ENCODE measurements at places on chromosomes 16 and 17.

DNA sequence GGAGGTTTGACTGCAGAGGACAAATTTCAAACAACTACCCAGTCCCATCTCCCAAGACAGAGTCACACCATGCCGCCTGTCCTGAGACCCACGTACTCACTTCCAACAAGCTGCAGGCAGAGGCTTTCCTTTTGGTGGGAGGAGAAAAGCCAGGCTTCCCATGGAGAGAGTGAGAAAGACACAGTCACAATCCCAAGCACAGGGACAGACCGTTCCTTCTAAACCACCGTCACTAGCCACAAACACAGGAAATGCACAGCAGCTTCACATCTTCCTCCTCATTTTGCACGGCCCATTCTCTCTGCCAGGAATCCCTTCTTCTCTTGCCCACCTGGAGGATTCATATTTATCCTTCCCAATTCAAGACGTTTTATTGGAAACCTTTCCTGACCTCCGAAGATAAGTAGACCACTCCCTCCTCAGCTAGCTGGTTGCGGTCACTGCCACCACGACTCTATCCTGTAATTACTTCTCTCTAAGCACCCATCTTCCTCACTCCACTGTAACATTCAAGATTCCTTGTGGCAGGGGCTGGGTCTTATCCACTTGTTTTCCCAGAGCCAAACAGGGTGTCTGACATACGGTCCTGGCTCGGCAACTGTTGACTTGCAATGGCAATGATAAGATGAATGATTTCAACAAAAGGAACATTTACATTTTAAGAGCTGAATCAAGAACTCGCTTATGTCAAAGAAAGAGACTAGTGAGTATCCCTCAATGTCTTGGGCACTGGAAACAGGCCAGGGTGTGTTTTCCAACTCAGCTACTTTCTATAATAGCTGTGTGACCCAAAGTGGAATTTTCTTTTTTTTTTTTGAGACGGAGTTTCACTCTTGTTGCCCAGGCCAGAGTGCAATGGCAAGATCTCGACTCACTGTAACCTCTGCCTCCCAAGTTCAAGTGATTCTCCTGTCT is 87.6 kb downstream of the XYLT1 start:
- DNase-seq: no peak

- DNase-seq: no peak
Measured at GRCh38 chr16:19837984-19838707, 46.5 kb downstream of the GPRC5B start.

DNA sequence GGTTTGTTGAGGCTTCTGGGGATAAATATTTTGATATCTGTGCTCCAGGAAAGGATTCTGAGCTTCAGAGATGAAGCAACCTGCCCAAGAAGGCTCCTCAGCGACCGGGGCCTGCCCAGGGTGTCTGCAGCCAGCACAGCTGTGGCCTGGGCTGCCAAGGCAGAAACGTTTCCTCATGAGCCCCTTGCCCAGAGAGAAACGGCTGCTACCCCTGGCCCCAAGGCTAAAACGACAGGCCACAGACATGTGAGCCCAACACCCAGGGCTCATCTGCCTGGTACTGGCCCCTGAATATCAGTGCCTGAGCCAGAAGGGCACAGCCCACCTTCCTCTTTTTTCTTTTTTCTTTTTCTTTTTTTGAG is 45.4 kb upstream of the RASD1 start:
- DNase-seq: no peak

- DNase-seq: no peak
Measured at GRCh38 chr16:17585449-17586074, 114.8 kb upstream of the XYLT1 start.

DNA sequence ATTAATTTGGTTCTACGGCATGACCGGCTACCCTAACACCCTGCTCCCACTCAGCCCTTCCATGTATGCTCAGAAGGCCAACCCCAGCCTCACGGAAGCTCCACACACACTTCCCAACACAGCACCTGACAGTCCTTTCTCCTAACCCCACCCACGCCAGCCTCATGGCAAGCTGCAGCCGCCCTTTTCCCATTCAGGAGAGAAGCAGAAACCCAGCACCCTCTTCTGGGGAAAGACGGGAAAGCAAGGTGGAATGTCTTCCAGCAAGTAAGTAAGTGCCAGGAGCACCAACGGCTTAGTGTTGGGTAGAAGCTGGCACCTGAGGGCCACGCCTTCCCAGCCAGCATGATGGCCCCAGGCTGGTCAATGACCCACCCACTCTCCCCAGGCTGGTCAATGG is 32.1 kb downstream of the ABR start:
- DNase-seq: peak; percentile 56

GRCh38 chr17:39261286-39261685 is 35.5 kb upstream of the STAC2 start:
- DNase-seq: no peak

DNA sequence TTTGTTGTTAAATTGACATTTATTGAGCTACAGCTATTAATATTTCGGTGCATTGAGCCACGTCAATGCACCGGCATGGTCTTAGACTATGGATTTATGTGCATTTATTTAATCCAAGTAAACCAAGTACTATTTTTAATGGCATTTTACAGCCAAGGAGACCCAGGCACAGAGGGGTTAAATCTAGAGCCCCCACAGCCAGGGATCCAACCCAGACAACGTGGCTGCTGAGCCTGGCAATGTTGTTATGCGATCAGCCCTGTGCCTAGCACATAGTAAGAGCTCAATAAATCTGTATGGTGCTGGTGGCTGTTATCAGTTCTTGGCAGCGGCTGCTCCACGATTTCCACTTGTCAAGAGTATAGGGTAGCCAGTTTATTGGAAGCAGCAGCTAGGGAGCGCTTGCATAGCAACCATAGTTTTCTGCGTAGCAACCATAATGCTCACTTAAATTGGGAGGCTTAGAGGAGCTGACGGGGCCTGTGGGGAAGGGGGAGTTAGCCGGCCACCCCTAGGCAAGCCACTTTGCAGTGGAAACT is 541 bp upstream of the RBBP6 start:
- DNase-seq: no peak

DNA sequence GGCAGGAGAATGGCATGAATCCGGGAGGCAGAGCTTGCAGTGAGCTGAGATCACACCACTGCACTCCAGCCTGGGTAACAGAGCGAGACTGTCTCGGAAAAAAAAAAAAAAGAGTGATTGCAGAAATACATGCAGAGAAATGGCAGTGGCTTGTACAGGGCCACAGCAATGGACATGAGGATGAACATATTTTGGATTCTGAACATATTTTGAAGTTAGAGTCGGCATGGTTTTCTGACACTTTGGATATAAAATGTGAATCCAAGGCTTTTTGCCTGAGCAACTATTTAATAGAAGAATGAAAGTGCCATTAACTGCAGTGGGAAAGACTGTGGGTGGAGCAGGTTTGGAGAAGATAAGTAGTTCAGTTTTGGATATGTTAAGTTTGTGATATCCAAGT is 35.8 kb downstream of the CPD start:
- DNase-seq: no peak

- no peak for DNase-seq
Measured at GRCh38 chr17:27631411-27631760, 398 bp downstream of the LGALS9 start.

DNA sequence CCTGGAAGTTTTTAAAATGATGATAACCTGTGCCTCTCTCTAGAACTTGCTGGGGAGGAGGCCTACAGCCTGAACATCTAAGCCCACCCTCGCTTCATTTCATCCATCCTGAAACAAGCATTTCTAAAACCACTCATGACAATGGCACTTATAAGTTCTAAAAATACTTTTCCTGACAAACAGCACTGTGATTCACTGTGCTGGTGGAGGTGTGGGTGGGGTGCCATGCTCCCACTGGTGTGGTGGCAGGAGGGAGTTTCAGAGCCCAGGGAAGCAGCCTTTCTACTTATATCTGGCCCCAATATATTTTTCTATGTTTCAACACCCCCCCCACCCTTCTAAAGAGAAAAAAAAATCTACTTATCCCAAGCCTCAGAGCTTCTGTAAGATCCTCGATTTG is 52.6 kb downstream of the RAB11FIP4 start:
- DNase-seq: no peak

DNA sequence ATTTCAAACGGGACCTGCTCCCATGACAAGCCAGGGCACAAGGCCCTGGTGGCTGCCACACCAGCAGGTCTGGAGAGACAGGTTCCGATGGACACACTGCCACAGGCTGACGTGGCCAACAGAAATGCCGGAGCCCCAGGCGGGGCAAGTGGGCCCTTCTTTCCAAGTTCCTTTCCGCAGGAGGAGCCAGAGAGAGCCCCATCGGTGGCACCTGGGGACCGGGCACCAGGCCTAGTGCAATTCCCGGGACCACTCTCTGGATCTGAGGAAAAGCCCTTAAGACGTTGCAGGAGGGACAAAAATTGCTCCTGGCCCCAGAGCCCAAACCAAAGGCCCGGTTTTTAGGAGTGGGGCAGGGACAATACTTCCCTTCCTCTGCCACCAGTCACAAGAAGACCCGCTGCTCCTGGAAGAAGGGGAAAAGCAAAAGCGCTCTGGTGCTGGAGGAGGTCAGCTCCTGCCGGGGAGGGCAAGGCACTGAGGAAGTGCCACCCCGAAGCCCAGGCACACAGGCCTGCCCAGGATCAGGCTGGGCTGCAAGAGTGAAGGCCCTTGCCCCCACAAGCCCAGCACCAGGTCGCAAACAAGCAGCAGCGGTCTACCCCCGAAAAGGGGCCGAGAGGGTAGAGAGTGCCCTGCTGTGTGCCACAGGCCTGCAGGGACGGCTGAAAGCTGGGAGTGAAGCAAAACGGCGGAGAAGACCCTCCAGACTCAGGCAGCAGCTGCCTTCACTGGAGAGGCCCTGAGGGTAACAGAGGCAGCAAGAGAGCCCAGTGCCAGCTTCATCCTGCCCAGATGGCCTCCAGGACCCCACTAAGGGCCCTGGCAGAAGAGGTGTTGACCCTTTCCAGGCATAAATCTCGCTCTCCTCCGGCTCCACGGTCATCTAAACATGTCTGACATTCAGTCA is 29.1 kb downstream of the MAP1LC3B start:
- no peak for DNase-seq

GRCh38 chr16:81266680-81267095 is 28.2 kb downstream of the BCO1 start:
- no peak for DNase-seq

DNA sequence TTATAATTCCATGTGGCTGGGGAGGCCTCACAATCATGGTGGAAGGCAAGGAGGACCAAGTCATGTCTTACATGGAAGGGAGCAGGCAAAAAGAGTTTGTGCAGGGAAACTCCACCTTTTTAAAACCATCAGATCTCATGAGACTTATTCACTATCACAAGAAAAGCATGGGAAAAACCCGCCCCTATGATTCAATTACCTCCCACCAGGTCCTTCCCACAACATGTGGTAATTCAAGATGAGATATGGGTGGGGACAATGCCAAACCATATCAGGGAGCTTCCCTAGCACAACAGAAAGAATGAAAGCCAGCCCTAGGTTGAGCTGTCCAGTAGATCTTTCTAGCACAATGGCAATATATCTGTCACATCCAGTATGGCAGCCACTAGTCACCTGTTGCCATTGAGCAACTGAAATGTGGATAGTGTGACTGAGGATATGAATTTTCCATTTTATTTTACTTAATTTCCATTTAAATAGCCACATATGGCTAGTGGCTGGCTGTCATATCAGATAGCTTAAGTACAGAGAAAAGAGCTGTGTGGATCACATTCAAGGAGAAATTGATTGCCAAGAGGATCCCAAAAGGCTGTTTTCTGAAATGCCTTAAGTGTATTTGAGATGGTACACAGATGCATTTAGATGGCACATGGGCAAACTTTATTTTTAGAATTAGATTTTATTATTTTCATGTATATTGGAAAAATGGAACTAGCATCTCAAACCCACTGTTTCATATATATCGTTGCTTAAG is 273.0 kb downstream of the GRIN2A start:
- DNase-seq: no peak

DNA sequence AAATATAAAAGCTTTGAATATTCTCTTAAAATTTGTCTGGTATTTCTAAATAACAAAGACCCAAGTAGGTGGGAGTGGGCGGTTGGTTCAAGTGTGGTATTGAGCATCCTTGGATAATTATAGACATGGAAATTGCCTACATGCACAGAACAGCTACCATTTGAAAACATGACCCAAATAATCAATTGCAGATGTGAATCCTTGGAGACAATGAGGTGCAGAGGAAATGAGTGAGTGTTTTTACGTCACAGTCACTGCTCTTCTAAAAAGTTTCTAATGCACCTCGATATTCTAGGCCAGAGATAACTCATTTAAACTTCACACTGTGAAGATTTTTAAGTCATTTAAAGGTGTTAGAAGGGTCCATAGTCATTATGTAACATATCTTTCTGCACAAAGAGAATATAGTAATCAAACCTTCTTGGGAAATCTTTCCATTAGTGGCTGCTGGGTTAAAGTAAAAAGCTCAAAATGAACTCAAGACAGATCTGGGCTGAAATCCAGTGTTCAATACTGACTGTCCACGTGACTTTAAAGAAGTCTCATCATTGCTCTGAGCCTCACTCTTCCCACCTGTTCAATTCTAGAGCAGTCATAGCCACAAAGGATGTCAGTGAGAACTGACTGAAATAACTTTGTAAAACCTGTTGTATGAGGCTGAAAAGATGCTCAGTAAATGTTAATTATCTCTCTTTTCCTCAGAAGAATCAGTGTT is 144.5 kb downstream of the CDH11 start:
- DNase-seq: no peak

DNA sequence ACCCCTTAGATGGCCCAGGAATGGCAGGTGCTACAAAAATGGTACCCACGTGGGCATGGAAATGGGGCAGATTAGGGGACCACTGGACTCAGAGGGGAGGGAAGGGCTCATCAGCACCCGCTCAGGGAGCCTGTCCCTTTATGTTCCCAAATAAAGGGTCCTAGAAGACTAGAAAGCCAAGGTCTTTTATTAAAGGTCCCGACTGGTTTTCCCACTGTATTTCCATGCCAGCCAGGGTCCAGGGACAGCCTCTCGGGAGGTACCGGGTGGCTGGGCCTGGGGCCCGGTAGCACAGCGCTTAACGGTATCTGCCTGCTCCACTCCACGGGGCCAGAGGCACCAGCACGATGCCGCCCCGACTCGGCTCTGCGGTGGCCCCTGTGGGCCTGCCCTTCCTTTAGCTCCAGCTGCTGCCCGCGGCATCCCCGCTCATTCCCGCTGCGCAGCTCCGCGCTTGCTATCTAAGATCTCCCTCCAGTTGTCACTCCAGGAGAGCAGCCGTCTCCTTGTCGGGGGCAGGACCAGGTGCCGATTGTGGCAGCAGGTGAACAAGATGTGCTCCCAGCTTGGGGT is 1.4 kb downstream of the NT5C start:
- no peak for DNase-seq

GRCh38 chr17:41666708-41667279 is 21.9 kb upstream of the EIF1 start:
- peak; percentile 89 for DNase-seq

DNA sequence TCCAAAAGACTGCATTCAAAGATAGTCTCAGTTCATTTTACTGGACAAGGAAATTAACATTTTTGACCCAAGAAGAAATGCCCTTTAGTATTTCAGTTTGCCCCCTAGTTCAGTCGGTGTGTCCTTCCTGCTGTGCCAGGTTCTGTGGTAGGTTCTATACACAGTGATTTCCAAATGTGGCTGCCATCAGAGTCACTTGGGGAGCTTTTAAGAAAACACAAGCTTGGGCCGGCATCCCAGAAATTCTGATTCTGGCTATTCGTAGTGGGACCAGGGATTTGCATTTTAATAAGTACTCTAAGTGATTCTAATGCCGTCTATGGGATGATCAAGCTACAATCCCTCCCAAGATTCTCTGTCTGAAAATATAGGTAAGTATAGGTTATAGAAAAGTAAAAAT is 10.2 kb downstream of the RSPRY1 start:
- no peak for DNase-seq

Data from neural crest cell (in vitro differentiated cells).